Fibroblast of lung (primary cell): ENCODE measurements at places on chromosomes 4 and X. TPM values are rescaled to one million over a fixed set of nuclear protein-coding genes. Genes with fewer than 3 reads are reported as not detected.
A peak's percentile ranks its signal among the peaks of the same experiment; 100 is the strongest.

DNA sequence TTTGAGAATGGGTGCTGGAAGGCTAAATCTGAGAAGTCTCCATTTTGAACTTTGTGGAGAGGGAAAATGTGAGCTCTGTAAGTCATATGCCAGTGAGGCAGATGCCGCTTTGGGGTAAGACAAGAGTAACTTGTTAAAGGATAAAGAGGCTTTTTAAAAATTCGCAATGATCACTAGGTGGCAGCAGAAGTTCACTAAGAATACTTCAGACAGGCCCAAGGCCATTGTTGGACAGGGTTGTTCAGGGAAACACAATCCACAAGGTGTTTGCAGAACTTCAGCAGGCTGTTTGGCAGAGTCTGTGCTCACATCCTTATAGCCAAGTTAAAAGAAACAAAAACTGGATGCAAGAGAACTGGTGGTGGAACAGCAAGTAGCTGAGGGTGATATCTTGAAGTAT lies 13.7 kb upstream of the PIGA start:
- peak; percentile 78 for DNase-seq

DNA sequence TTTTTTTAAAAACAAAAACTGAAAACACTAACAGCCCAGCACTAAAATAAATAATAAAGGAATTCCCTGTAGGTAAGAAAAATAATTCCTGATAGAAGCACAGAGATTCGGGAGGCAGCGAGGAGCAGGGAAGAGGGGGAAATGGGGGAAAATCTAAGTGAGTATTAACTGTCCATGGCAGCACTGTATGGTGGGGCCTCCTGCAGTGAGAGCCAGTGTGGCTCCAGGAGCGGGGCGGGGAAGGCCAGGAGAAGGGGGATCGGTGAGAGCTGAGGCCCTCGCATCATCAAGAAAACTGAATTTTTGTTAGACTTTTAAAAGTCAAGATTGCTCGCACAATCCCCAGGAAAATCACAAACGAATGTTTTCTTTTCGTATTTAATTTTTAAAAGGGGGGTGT lies 14.1 kb downstream of the RNF212 start:
- DNase-seq = no peak

- DNase-seq = no peak
These were observed 78.0 kb downstream of the HMX1 start for GRCh38 chr4:8793571-8794160.

GRCh38 chrX:118928151-118928550 lies 46.3 kb upstream of the LONRF3 start:
- no peak for DNase-seq

GRCh38 chrX:84453351-84454246 lies 48.7 kb downstream of the HDX start:
- DNase-seq = no peak

GRCh38 chr4:95220205-95221175 lies 328.3 kb downstream of the UNC5C start:
- no peak for DNase-seq

DNA sequence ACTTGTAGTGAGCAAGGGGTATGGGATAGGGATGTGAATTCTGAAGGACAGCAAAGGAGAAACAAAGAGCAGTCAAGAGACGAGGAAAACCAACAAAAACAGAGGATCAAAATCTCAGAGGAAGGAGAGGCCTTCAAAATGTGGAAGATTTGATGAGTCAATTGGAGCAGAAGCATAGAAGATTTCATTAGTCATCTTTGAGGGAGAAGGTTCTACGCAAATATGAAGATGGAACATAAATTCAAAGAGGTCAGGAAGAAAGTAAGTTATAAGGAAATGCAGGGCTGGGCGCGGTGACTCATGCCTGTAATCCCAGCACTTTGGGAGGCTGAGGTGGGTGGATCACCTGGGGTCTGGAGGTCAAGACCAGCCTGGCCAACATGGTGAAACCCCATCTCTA lies 35.4 kb downstream of the MID2 start:
- no peak for DNase-seq

Gene CMC4
- 9.6 and 10.3 TPM in 2 replicates for total RNA-seq

Gene STIM2
- 19.0 and 33.0 TPM in 2 replicates for total RNA-seq

Gene RAB39B
- 1.3 and 3.0 TPM in 2 replicates for total RNA-seq
